ENCODE measurements at places on chromosomes 5 and 9. TPM values are rescaled to one million over a fixed set of nuclear protein-coding genes. Genes with fewer than 3 reads are reported as not detected.

C9orf153 gene
- 1.6 TPM for total RNA-seq

C5orf22 gene
- 20.3 TPM for total RNA-seq

MUSK gene
- 0.27 TPM for total RNA-seq

SPATA31E1 gene
- not detected for total RNA-seq
